HFF-Myc (cell line): ENCODE measurements at places on chromosomes 16 and 17.
A peak's percentile ranks its signal among the peaks of the same experiment; 100 is the strongest.

- no peak for DNase-seq
These were observed 119.5 kb downstream of the CDYL2 start for GRCh38 chr16:80684906-80685305.

GRCh38 chr17:65305778-65306177 is 168.6 kb downstream of the RGS9 start:
- no peak for DNase-seq

DNA sequence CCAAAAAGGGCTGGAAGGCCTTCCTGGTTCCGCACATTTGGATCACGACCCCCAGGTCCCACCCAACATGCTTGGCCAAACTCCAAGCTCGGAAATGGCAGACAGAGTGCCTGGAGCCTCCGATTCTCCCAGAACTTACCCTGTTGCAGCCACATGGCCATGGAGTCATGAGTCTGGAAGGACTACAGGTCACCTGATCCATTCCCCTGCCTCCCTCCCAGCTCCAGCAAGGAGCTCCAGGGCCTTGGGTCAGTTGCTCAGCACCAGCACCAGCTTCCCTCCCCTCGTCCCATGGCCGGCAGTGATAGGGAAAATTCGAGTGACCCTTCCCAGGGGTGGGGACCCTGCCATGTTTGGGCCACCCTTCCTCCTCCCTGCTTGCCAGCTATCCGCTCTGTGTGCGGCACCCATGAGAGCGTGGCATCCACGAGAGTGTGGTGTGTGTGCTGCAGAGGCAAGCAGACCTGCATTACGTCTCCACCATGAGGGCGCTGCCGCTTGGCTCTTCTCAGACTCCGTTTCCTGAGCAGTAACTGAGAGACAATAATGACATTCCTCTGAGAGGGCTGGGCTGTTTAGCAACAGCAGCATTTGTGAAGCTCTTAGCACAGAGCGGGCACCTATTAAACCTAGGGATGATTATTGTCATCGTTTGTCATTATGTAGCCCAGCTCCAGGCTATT is 21.3 kb upstream of the RPL38 start:
- no peak for DNase-seq

DNA sequence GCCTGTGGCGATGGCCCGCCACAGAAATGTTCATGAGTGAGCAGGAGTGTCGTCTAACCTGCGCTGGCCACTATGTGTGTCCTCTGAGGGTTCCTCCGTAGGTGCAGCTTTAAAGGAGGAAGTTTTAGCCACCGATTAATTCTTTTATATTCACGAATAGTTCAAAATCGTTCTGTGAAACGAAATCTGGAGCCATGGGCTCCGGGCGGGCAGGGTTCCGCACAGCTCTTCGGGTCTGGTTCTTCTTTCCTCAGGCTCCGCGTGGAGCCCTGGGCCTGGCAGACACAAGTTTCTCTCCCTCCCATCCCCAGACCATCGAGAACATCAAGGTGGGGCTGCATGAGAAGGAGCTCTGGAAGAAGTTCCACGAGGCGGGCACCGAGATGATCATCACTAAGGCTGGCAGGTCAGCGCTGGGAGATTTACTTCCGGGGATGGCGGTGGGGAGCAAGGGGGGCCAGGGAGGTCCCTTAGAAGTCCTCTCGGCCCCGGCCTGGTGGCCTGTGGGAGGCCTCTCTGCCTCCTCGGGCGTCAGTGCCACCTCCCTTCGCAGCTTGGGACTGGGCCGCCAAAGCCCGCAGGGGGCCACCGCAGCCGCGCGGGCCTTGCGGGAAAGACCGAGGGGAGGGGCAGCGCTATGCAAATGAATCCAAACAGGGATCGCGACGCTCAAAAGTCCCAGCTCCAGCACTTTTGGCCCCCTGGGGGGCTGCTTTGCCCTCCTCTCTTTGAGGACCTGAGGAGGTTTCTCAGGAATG is 5.2 kb downstream of the TBX4 start:
- no peak for DNase-seq

DNA sequence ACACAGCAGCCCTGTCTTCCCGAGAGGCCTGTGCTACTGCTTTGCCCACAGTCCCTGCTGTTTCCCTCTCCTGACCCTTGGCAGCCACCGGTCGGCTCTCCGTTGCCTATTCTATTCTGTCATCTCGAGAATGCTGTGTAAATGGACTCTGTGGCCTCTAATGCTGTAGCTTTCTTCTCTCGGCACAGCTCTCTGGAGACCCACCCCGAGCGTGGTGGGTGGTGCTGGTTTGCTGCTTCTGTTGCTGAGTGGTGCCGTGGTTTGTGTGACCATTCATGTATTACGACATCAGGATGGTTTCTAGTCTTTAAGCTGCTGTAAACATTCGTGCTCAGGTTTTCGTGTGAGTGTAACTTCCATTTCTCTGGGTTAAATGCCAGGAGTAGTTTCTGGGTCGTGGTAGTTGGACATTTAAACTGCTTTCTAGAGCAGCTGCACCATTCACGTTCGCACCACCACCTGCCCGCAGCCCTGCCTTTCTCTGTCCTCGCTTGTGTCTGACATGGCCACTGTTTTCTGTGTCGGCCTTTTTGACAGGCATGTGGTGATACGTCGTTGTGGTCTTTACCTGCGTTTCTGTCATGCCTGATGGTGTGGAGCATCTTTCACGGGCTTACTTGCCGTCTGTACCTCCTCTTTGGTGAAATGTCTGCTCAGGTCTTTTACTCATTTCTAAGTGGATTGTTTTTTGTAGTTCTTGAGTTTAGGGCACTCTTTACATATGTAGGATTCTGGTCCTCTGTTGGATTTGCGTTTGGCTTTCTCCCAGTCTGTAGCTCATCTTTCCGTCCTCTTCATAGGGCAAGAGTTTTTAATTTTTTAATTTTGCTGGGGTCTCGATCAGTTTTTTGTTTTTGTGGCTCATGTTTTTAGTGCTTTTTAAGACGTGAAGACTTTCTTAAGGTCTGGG is 47.7 kb upstream of the ZNF750 start:
- DNase-seq = no peak

GRCh38 chr16:57388359-57389086 is 16.0 kb upstream of the CCL17 start:
- DNase-seq = no peak

DNA sequence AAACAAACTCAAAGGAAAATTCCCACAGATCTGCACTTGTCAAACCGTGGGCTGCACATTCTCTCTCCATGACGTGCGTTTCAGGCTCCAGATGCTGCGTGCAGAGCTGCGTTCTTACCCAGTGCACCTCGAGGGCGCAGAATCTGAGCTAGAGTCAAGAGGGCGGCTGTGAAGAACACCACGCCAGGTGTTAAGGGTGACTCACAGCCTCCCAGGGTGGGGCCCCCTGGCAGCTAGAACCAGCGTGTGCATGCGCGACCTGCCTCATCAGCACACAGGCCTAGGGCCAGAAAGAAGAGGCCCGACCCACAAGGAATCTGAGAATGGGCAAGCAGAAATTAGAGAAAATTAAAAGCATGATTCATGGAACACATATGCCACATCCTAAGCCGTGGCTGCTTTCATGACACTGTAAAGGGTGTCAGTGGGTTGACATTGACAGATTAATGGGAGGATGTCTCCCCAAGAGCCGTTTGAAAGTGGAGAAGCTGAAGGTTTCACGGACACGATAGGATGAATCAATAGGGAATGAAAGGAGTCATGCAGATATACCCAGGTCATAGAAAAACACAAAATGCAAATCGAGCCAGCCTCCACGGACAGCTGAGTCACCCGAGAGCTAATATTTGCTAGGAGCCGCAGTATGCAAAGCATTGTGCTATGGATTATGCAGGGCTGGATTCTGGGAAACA is 29.0 kb downstream of the MARCHF10 start:
- peak; percentile 93 for DNase-seq

DNA sequence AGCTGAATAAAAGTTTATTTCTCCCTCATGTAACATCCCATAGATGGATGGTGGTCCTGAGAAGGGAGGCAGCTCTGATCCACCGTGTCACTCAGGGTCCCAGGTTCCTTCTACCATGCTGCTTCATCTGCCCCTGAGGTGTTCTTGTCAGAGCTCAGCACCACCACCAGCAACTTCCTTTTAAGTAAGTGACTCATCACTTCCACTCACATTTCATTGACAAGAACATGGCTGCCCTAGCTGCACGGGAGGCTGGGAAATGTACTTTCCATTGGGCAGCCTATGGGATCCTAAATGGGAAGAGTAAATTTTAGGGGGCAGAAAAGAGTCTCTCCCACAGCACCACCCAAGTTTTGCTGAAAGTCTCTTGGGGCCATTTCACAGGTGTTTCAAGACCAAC is 134.7 kb downstream of the USP31 start:
- no peak for DNase-seq

DNA sequence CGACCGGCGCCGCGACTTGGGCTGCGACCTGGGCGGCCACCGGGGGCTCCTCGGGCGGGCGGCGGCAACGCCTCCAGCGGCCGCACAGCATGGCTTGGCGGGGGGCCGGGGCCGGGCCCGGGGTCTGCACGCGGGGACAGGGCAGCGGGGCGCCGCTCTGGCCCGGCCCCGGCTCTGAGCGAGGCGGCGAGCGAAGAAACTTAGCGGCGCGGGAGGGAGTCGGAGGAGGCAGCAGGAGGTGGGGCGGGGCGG is at the start of gene PLCD3:
TSS of gene PLCD3 (minus strand) at position 196 of the 252 bp plus-strand sequence. CDS start at position 91, 105 bp downstream.
- DNase-seq = no peak

DNA sequence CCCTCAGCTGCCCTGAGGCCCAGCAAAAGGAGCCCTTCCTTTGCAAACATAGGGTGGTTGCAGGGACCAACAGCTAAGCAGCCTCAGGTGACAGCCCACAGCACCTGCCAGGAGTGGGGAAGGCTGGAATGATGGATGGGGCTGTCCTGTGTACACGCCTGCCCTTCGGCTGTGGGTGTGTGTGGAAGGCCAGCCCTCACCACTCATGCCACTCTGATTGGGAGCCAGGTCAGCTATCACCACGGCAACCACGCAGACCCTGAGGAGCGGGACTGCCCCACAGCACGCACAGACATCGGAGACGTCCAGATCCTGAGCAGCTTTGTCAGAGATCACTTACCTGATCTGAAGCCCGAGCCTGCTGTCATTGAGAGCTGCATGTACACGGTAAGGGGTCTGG is 11.9 kb downstream of the PIPOX start:
- no peak for DNase-seq

DNA sequence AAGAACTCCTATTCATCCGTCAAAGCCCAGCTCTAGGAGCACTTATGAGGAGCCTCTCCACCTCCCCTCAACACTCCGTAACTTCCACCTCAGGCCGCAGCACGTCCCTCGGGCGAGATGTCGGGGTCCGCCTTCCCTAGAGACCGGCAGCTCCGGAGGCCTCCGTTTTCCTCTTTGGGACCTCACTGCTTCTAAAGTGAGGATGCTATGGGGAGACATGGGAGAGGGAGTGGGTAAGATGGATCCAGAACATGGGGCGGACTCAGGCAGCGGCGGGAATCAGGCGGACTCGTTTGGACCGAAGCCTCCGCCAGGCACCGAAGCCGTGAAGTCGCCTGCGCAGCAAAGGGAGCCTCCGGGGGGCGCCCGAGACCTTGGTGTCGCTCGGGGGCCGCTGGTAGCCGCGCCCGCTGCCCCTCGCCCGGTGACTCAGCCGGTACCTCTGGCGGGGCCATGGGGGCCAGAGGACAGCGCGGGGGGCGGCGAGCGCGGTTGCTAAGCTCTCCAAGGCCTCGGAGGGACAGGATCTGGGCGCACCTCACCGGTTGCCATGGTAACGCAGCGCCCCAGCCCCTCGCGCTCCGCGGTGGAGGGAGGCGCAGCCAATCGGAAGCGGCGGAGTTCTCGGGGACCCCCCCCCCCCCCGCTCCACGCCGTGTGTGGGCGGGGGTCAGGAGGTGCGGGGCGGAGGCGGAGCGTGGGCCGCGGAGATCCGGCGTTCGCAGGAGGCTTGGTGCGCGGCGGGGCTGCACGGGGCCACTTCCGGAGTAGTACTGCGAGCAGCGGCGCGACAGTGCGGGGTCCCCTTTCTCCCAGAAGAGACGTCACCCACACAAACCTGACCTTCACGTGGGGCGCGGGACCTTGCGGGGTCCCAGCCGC is 1.3 kb upstream of the HIC1 start:
- no peak for DNase-seq

GRCh38 chr17:56141046-56141839 is 12.0 kb upstream of the ANKFN1 start:
- no peak for DNase-seq

GRCh38 chr17:3750296-3750695 is 26.6 kb downstream of the HASPIN start:
- DNase-seq = no peak

- DNase-seq = no peak
These were observed 767 bp downstream of the ARSG start for GRCh38 chr17:68291836-68292688.
